Activated T-helper 1 cell treated with anti-CD3 and anti-CD28 coated beads, Interleukin-12 subunit alpha, Interleukin-12 subunit beta, Interleukin-2, Interleukin-4 antibody, amounts not matched to agents 30 ng/mL and 10 ng/mL and 1 ng/mL, durations not matched to agents 14 hours and 24 hours and 36 hours (primary cell): ENCODE measurements at places on chromosomes 2 and 18.

- peak; percentile 30 for DNase-seq
- peak overlapping the region; percentile 95 for H3K4me3 ChIP-seq
- no peaks in the 10 kb centered on the region for H3K27me3 ChIP-seq
Measured at GRCh38 chr2:28751956-28752630, 463 bp downstream of the PPP1CB start.

DNA sequence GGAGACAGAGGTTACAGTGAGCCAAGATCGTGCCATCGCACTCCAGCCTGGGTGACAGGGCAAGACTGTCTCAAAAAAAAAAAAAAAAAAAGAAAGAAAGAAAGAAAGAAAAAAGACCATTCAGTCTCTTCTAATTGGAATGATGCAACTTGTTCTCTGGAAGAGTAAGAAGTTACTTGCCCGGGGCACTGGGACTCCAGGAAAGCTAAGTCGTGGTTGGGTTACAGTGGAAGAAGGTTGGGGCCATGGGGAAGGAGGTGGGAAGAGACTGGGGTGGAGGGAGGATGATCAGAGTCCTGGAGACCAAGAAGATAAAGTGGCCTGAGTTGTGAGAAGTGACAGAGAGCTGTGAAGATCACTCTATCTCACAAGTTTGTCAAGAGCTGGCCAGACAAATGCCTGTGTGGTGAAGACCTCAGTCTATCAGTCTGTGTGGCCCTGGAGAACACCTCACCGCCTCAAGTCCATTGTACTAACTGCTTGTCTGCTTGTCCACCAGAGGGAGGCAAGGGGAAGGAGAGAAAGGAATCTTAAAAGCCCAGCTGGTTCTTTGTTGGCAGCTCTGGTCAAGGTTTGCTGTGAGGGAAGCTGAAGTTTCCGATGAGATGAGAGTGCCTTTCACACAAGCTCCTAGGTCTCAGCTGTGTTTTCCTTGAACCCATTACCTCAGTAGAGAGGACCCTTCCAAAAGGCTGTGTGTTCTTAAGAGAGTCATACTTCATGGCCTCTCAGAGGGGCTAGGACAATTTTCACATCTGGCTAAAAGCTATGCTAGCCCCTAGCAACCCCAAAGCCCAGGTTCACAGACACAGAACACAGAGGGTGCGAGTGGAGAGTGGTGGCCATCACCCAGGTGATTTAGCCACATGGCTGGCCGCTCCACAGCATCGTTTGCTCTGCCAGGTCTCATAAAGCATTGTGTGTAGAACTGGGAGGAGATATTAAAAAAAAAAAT lies 72.0 kb upstream of the TMEM178A start:
- H3K4me1 ChIP-seq = no peaks in the 10 kb centered on the region
- no peak overlapping the region for H3K4me3 ChIP-seq
- H3K27me3 ChIP-seq = no peaks in the 10 kb centered on the region
- H3K27ac ChIP-seq = no peak overlapping the region
- DNase-seq = no peak

DNA sequence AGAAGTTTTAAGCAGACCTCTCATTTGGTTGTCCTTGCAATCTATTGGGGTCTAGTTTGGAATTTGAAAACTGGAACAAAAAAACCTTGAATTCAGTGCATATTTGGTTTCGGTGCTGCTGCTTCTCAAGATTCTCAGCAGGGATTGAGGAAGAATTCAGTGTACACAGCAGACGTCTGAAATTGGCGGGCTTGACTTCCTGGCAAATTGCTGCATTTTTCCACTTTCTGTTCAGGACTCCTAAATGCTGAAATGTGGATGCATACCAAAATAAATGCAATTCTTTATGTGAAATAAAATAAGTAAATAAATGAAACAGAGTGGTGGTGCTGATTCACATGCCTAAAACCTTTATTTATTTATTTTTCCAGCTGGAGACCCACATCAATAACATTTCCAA lies 332.4 kb upstream of the KYNU start:
- H3K27ac ChIP-seq = no peak overlapping the region
- no peaks in the 10 kb centered on the region for H3K27me3 ChIP-seq
- H3K36me3 ChIP-seq = no peaks in the 10 kb centered on the region
- DNase-seq = no peak
- H3K4me1 ChIP-seq = no peaks in the 10 kb centered on the region
- H3K4me3 ChIP-seq = no peak overlapping the region

GRCh38 chr2:28607730-28608499 lies 112.1 kb downstream of the PLB1 start:
- H3K36me3 ChIP-seq = peaks cover 27% of the 10 kb centered on the region
- no peak for DNase-seq
- no peaks in the 10 kb centered on the region for H3K27me3 ChIP-seq
- no peak overlapping the region for H3K4me3 ChIP-seq
- peaks cover 42% of the 10 kb centered on the region for H3K4me1 ChIP-seq
- no peak overlapping the region for H3K27ac ChIP-seq

DNA sequence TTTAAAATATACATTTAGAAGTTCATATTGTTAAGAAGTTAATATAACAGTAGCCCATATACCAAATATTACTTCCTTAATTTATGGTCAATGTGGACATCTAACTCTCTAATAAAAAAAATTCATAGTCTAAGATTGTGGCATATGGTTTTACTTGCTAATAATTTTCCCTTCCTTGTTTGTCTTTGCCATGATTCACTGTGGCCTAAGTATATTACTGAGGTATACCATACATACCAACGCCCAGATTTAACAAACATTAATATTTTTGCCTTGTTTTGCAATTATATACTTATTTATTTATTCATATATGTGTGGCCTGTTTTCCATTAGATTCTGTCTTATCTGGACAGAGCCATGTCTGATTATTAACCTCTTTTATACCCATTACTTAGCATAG lies 54.6 kb upstream of the CCDC150 start:
- no peak overlapping the region for H3K4me3 ChIP-seq
- H3K36me3 ChIP-seq = no peaks in the 10 kb centered on the region
- peaks cover 18% of the 10 kb centered on the region for H3K27me3 ChIP-seq
- DNase-seq = no peak
- H3K27ac ChIP-seq = no peak overlapping the region
